ENCODE measurements at places on chromosomes 4 and X.

GRCh38 chr4:142402900-142403299 lies 443.2 kb downstream of the INPP4B start:
- no peak for DNase-seq

- DNase-seq: no peak
These were observed 39.3 kb upstream of the SMARCAD1 start for GRCh38 chr4:94168321-94168720.

GRCh38 chrX:44234116-44234515 lies 109.4 kb downstream of the EFHC2 start:
- DNase-seq: no peak

- no peak for DNase-seq
These were observed 249.6 kb downstream of the DHRSX start for GRCh38 chrX:2251211-2251610.

- no peak for DNase-seq
These were observed 84.5 kb upstream of the GPM6B start for GRCh38 chrX:13901354-13901753.

DNA sequence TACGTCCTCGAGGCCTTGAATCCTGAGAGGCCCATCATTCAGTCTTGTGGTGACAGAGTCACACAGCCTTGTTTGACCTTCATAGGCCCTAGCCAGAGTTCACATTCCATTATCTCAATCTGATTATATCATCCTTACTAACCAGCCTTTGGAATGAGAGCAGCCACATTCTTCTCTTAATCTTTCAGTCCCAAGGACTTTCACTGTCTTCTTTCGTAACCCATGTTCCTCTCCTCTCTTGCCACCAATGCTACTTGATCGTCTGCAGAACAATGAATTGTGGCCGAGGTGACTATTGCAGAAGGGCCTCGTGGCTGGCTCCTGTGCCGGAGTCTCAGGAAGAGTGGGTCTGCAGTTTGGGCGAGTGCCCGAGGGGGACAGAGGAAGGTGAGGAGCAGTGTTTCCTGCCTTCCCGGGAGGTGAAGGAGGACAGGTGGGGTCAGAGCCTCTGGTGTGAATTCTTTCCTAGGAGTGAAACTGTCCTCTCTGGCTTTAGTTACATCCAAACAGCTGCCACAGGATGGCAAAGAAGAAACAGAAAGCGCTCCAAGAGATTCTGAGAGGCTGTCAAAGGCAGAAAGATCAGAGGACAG lies 94.6 kb downstream of the LIMCH1 start:
- DNase-seq: no peak

DNA sequence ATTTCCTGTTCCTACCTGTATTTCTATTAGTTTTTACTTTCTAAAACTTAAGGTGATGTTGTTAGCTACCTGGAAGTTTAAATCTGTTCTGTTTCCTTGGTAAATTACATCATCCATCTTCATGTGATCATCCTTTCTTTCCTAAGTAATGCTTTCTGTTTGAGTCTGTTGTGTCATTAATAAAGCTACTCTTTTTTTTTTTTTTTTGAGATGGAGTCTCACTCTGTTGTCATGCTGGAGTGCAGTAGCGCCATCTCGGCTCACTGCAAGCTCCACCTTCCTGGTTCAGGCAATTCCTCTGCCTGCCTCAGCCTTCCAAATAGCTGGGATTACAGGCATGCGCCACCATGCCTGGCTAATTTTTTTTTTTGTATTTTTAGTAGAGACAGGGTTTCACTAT lies 73.3 kb downstream of the FIP1L1 start:
- no peak for DNase-seq

GRCh38 chrX:30313322-30313721 lies 4.1 kb upstream of the NR0B1 start:
- no peak for DNase-seq

DNA sequence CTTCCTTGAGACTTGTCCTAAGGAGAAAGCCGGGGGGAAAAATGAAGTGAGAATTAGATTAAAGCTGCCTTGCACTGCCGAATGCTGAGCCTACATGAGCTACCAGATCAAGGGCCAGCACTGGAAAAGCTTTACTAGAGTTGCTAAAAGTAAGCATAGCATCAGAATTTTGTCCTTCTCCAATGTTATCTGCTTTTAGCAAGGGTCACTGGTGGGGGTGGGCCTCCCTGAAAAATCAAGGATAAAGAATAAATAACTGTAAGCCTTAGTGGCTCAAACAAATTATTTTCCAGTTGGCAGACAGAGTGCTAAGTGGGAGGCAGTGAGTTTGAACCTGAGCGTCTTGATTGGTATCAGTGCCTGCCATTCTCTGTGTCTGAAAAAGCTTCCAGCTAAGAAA lies 310.5 kb upstream of the PITX2 start:
- DNase-seq: no peak

DNA sequence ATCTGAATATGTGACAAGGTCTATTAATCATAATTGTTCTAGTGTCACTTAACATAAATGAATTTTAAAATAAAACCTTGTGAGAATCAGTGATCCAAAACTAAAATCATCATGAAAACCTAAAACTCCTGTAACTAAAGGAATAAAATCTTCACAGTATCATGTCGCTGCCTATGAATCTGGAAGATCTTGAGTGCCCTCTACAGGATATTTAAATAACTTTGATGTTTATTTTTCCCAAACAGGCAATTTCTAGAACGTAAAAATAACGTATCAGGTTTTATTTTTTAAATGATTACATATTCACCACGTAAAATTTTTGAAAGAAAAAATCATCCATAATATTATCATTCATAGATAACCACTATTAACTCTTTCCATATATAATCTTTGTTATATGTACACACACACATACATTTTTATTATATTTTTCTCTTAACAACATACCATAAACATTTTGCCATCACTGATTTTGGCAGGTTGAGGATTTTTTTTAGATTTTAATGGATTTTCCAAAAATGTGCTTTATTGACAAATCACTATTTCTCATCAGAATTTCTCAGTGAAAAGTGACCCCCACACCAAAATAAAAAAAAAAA lies 79.6 kb downstream of the COMMD8 start:
- DNase-seq: no peak

DNA sequence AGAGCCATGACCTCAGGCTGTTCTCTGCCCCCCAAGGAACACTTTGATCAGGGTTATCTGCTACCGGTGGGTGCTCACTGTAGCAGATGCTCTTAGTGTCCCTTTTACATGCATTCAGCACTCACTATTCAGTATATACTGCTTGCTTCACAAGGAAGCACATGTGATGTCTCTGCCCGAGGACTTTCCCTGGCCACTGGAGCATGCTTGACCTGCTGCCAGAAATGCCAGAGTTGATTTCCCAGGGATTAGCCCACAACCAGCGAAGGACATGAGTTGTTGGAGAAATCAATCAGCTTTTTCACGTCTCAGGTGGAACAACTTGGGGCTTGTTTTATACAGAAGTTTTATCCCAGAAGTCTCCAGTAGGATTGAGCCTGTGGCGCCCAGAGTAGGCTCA lies 51.2 kb upstream of the RPS6KA3 start:
- DNase-seq: no peak

DNA sequence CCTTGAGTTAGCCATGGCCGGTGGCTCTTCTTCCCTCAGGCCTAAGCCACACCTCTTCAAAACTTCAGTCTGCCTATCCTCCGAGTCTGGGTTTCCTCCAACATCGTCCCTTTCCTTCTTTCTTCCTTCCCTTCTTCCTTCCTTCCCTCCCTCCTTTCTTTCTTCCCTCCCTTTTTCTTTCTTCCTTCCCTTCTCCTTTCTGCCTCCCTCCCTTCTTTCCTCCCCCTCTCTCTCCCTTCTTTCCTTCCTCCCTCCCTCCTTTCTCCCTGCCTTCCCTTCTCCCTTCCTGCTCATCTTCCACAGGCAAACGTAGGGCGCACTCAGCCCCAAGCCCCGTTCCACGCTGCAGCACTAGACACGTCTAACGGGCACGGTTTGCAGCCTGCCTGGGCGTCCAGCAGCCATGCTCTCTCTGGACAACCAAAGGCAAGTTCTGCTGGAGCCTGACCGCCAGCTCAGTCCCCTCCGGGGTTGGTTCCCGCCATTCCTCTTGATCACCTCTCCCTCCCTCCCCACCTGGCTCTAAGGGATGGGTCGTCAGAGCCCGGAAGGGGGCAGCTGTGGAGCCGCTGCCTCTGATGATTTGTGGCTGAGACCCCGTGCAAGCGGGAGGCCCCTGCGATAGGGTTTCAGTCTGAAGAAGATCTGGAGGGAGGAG lies 34.1 kb upstream of the CLDN24 start:
- no peak for DNase-seq

DNA sequence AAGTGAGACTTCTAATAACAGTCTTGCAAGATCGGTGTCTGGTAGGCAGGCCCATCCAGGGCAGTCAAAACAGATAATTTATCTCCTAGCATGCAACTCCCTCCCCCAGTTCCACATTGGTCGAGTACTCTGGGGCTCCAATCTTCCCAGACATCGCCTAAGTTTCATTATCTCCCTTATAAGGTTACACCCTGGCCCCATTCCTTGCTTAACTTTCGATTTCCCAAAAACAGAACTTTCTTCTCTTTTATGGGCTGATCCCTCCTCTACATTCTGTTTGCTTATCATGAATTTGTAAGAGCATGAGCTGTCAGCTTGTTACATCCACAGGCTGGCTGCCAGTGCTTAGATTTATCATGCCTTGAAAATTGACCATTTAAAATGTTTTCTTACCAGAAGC lies 471.3 kb downstream of the TECRL start:
- DNase-seq: no peak

GRCh38 chrX:134908356-134908755 lies 82.4 kb upstream of the SMIM10 start:
- no peak for DNase-seq

DNA sequence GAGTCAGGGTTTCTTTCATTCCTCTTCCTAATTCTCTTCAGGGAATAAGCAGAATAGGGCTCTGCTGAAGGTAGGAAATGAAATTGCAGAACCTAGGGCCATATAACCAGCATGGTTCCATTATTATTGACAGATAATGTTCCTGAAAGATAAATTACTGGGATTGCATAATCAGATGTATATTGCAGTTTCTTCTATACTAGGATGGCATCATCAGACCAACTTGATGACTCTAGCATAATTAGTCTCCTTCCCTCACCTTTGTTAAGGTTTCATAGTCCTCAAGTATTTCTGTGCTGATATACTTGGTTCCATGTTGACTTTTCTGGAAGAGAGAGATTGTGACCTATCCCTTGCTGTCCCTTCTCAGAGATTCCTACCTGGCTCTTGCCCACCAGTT lies 492.3 kb upstream of the LCORL start:
- DNase-seq: no peak

GRCh38 chrX:79147477-79147876 lies 3.0 kb downstream of the GPR174 start:
- no peak for DNase-seq

DNA sequence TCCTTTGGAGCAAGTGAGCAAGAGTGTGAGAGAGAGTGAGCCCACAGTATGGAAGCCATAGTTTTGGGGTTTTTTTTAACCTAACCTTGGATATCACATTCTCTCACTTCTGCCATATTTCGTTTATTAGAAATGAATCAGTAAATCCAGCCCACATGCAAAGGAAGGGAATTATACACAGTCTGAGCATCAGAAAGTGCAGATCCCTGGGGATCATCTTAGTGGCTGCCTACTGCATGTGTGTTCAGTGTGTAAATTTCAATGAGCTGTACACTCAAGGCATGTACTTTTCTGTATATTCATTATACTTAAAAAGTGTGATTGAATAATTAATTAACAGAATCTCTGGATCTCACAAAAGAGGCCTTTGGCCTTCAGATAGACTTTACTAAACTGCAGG lies 133.8 kb upstream of the PRPS2 start:
- DNase-seq: no peak

- no peak for DNase-seq
These were observed 67.9 kb downstream of the PPP3CA start for GRCh38 chr4:101279377-101279871.

- no peak for DNase-seq
These were observed 15.1 kb downstream of the EIF2S3 start for GRCh38 chrX:24069877-24070276.

DNA sequence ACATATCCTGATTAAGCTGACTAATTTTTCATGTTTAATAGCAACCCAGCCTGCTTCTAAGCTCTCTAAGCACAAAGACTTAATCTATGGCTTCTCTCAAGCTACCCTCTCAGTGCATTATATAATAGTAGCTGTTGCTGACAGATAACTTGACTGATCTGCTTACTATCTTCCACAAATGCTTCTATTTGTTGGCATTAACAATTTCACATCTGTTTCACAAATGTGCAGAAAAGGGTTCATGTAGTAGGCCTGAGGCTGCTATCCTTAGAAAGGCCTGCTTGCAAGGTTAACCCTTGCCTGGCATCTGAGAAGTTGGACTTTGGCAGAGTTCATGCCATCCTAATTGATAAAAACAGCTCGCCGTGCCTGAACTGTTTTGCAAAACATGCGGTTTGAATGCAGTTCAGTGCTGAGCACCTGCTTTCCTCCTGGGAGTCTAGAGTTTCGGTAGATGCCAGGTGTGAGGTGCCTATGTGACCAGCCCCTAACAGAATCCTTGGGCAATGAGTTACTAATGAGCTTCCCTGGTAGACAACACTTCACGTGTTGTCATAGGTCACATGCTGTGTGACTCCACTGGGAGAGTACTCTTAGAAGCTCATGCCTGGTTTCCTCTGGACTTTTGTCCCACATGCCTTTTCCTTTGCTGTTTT lies 68.4 kb downstream of the NSG1 start:
- DNase-seq: no peak

- no peak for DNase-seq
These were observed 78.5 kb downstream of the PRDM5 start for GRCh38 chr4:120843849-120844527.

- no peak for DNase-seq
These were observed 9.8 kb downstream of the GUCY1A1 start for GRCh38 chr4:155676430-155676825.

GRCh38 chr4:6200922-6201362 lies 593 bp upstream of the JAKMIP1 start:
- no peak for DNase-seq

DNA sequence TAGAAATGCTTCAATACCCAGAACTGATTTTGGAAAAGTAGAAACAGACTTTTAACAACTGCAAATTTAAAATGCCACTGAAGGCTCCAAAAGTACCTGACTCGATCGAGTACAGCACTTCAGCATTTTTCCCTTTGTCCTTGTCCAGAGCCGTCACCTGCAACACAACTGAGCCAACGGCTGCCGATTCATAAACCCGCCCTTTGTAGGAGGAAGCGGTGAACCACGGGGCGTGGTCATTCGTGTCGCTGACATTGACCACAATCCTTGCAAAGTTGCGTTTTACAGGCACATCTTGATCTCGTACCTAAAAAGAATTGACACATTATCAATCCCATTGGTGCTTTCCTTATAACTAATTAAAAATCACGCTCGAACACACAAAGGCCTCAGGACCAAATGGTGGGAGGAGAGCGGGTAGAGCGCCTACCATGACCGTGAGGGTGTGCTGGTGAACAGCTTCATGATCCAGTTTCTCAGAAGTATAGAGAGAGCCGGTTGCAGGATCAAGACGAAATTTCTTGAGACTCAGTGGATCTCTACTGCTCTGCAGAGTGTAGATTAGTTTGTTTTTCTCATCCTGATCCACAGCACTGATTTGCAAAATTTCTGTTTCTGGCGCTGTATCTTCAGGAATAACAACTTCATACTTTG lies 72.8 kb upstream of the MTNR1A start:
- no peak for DNase-seq
